ENCODE measurements at places on chromosomes 1 and 21.
A peak's percentile ranks its signal among the peaks of the same experiment; 100 is the strongest.

DNA sequence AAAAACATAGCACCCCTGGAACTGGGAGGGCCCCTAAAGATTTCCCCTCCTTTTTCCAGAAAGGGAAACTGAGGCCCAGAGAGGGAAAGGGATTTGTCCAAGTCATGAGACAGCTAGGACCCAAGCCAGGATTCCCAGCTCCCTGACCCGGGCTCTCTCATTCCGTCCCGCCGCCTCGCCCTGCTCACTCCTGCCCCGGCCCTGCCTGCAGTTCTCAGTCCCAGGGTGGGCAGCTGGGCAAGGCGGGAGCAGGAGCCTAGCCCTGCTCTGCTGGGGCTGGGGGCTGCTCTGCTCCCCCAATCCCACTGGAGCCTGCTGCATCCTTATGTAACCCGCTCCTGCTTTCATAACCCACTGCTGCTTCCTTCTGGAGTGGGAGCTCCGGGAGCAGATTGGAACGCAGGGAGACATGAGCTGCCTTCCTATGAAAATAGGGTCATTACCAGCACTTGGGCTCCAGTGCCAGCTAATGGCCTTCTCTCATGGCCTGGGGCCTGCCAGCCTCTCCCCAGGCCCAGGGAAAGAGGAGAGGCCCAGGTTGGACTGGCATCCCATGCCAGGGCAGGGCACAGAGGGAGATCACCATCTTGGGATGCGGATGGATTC is 84.5 kb downstream of the CAMK2N1 start:
- no peak for DNase-seq

DNA sequence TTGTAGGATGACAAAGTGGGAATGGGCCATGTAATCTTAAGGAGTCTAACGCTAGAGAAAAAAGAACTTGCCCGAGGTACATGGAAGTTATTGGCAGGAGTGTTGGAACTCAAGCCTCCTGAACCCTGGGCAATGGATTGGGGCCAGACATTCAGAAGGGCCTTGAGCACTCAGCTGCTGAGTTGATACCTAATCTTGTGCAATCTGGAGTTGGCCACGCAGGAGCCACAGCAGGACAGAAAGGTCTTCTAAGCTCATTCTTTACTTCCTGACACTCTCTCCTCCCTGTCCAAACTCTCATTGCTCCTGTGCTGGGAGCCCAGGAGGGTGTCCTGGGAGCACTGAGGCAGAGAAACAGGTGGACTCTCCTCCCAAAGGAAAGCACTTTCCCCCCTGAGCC is 25.1 kb upstream of the CSF1 start:
- DNase-seq, result no peak

DNA sequence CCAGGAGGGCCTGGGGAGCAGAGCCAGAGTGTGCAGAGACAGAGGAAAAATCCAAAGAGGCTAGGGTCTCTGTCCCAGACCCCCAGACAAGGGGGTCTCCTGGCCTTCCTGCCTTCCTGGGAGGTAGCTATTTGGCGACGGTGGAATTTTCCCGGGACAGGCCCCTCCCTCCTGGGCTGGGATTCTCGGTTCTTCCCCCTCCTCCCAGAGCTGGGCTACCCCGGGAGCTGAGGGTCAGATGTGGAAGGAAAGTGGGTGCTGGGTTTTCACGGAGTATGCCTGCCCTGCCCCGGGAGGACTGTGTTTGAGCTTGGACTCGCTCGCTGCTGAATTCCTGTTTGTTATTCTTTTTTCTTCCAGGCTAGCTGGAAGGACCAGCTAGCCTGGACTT is 759 bp downstream of the AMPD2 start:
- no peak for DNase-seq

DNA sequence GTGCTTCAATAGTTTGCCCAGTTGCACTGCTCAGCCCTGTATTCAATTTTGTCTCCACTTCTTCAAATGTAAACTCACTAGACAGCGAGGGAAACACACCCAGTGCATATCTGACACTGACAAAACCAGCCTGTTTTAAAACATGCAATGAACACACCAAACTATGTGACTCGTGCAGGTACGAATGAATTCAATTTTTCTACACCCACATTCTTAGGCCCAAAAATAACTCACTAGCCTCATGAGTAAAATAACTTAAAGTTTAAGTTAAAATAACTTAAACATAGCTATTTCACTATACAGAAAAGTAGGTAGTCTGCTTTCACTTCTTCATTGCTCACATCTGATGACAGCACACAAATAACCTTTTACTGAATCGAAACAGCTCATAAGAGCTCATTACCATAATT is 21.1 kb downstream of the TTC13 start:
- DNase-seq, result no peak

- no peak for DNase-seq
Measured at GRCh38 chr1:35454616-35455015, 102.6 kb downstream of the KIAA0319L start.

DNA sequence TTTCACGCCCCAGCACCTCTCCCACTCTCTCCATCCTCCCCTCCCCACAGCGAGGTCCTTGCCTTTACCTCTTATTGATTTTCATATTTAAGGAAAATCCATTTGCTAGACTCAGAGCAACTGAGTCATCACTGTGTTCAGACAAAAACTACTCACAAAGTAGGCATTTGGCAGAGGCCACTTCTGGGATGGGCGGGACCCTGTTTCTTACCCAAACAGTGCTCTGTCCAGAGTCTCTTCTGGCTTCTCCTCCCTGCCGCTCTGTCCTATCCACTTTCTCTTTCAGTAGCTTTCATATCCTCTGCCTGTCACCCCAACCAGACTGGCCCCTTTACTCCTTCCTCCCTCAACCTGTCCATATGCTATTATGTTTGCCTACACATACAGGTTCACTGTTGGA is 2.4 kb upstream of the NAV1 start:
- no peak for DNase-seq

DNA sequence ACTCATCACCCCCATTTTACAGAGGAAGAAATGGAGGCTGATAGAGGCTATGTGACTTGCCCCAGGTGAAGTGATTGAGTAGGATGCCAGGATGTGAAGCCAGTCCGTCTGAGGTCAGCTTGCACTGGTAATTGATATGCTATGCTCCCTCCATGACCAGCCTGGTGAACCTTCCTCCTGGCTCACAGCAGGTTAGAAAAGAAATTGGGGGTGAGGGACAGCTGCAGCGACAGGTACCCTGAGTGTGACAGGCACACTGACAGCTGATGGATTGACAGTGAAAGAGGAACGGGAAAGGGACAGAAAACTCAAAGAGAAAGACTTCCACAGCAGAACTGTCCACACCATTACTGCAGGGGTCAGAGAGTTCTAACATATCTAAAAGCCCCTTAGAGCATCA is 102.1 kb downstream of the SUSD4 start:
- DNase-seq, result no peak

GRCh38 chr1:117173006-117173405 is 37.7 kb downstream of the VTCN1 start:
- no peak for DNase-seq

DNA sequence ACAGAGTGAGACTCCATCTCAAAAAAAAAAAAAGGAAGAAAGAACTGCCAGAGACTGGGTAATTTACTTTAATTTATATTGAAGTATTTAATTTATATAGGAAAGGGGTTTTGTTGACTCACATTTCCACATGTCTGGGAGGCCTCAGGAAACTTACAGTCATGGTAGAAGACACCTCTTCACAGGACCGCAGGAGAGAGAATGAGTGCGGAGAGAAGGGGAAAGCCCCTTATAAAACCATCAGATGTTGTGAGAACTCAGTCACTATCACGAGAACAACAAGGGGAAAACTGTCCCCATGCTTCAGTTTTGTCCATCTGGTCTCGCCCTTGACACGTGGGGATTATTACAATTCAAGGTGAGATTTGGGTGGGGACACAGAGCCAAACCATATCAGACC is 25.8 kb upstream of the PPP1R8 start:
- no peak for DNase-seq

DNA sequence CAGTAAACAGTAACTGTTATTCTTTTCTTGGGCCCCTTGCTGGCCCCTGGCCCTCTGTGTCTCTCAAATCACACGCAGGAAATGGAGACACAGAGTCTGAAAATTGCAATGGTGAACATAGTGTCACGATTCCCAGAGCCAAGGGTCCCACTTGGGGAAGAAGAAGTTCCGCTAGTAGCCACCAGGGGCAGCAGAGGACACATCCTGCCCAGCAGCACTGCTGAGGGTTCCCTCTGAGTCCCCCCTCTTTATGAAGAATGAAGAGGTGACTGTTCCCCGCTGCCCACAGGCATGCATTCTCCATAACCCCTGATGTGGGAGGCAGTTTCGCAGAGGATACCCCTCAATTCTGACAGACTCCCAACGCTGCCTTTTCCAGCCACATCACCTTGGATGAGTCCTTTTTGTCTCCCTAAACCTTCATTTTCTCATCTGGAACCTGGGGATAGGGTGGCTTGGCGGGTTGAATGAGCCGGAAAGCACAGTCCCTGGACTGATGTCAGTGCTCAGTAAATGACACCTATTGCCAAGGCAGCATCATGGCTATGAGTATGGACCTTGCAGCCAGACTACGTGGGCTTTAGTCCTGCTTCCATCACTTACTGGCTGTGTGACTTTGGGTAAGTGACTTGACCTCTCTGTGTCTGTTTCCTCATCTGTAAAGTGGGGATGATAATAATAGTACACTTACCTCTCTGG is 238.0 kb upstream of the TMEM51 start:
- peak; percentile 35 for DNase-seq

DNA sequence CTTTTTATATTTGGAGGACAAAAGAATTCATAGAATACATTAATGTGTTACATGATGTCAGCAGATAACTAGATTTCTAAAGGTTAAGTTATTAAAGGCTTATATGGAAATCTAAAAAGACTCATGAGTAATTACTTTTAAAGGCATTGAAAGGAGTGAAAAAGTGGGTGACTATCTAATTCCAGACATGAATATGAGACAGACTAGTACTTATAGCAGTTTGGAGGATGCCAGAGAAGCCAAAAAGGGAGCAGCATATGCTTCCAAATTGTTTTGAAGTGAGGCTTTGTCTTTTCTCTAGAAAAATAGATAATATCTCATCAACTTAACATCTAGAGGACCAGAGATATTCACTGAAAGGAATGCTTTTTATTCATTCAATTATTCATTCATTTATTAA is 275.5 kb upstream of the CACYBP start:
- no peak for DNase-seq

DNA sequence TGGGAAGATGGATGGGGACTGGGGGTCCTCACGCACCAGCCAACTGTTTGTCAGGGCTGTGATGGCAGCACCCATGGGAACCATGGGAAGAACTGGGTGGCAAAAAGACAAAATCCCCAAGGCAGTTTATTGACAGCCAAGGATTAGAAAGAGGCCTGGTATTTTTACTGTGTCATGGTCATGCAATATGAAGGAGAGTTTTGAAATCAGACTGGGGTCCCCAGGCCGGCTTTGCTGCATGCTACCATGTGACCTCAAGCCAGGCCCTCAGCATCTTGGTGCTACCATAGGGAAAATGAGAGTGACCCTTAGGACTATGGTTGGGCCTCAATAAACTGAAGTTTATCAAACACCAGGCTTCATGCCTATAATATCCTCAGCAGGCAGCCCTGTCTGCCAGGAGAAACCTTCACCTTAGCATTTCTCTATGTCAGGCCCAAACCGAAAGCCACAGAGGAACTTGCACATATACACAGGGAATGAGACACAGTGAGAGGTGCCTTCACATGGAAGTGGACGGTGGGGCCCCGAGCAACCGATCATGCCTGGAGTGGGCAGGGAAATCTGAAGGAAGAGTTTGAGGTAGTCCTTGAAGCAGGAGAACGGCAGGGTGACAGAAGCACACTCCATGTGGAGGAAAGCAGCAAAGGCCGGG is 203.2 kb downstream of the HIVEP3 start:
- no peak for DNase-seq

DNA sequence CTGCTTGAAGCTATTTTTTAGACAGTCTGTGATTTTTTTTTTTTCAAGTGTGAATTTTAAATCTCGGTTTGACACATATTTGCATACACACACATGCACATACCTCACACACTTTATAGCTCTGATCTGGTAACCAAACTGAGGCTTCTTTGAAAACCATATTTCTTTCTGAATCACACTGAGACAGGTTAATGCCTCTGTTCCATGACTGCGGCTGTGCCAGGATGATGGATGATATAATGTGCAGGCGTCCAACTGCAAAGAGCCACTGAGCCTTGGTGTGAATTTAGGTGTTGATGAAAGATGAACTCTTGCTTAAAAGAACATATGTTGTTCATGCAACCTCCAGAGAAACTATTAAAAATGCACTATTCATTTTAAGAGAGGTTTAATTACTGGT is 504.0 kb upstream of the OLFM3 start:
- DNase-seq, result no peak

DNA sequence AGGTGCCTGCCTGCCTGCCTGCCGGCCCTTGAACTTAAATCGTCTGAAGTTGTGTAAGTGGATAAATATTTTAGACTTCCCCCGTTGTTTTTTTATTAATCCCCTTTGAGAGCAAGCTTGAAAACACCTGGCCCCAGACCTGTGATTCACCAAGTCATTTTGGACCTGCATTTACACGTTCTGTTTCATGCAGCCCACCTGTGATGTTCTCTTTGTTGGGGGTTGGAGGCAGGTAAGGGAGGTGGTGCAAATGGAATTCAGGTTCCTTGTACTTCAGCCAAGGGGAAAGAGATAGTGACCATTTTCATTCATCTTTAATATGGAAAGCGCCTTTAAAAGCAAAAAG is 1.2 kb downstream of the SLC37A1 start:
- DNase-seq, result no peak

DNA sequence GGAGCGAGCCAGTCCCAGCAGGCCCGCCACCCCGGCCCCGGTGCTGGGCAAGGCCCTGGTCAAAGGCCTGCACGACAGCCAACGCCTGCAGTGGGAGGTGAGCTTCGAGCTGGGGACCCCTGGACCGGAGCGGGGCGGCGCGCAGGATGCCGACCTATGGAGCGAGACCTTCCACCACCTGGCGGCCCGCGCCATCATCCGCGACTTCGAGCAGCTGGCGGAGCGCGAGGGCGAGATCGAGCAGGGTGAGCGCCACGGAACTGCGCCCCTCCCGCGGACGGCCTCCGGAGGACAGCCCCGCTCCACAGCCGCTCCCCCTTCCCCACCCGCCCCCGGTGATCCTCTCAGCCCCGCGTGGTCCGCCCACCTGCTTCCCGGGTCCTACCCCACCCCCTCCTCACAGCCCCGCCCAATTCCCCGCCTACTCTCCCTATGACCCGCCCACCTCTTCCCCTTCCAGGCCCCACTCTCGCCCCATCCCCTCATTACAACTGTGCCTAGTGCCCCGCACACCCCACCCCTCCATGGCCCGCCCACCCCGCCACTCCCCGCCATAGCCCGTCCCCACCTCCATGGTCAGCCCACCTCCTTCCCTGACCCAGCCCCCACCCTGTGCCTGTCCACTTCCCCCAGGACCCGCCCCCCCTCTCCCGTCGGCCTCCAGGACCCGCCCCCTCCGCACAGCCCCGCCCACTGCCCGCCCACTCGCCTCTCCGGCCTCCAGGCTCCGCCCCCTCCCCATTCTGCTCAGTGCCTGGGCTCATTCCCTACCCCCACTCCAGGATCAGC is 52.7 kb downstream of the VWA5B1 start:
- peak; percentile 68 for DNase-seq

DNA sequence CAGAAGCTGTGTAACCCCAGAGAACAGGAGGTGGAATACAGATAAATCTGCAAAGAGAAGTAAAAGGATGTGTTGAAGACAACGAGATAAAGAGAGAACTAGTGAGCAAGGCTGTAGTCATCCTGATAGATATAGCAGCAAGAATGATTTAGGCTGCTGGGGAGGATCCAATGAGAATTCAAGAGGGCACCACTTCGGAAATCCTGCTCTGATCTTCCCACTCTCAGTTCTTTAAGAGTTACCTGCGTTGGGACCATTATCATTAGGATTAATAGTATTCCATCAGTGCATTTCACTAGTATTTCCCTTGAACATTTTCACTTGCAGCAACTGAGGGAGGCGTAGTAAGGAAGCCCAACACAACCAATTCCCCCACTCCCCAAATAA is at the start of gene BRINP3:
Gene BRINP3 (minus strand): TSS at position 103 of the 387 bp plus-strand sequence.
- DNase-seq, result no peak
